Subcutaneous preadipocyte (primary cell): ENCODE measurements at places on chromosomes 4 and X. TPM values are rescaled to one million over a fixed set of nuclear protein-coding genes. Genes with fewer than 3 reads are reported as not detected.

Gene HNRNPH2
- total RNA-seq = 46.5 and 47.8 TPM in 2 replicates

Gene KLB
- total RNA-seq = not detected in 2 replicates

Gene PNMA6A
- total RNA-seq = 1.6 and 3.3 TPM in 2 replicates

Gene KLHL8
- 9.6 and 13.9 TPM in 2 replicates for total RNA-seq

Gene IL2
- not detected in 2 replicates for total RNA-seq

Gene FAM47C
- total RNA-seq = not detected in 2 replicates

Gene SEPTIN6
- 2.9 and 7.0 TPM in 2 replicates for total RNA-seq

Gene FRMD7
- under 0.01 TPM in 1 of 2 replicates, not detected in the other for total RNA-seq

Gene HTRA3
- total RNA-seq = 2.3 and 12.1 TPM in 2 replicates

Gene HTT
- total RNA-seq = 62.5 and 66.3 TPM in 2 replicates

Gene TSPAN7
- 0.37 TPM in 1 of 2 replicates, not detected in the other for total RNA-seq

Gene SPINK2
- not detected in 2 replicates for total RNA-seq

Gene ASMT
- not detected in 2 replicates for total RNA-seq

Gene SLC30A9
- total RNA-seq = 53.3 and 64.9 TPM in 2 replicates

Gene UCHL1
- 85.6 and 314 TPM in 2 replicates for total RNA-seq

Gene TCEAL6
- total RNA-seq = not detected in 2 replicates

Gene TCEAL2
- total RNA-seq = not detected in 2 replicates

Gene USP17L5
- total RNA-seq = not detected in 2 replicates

Gene RPL10
- total RNA-seq = 1,085 and 1,649 TPM in 2 replicates

Gene HS3ST1
- not detected in 2 replicates for total RNA-seq

Gene PTPN13
- total RNA-seq = 44.5 and 52.4 TPM in 2 replicates

Gene GAGE12E
- not detected in 2 replicates for total RNA-seq

Gene SRPK3
- total RNA-seq = 0.39 TPM in 1 of 2 replicates, not detected in the other

Gene PARM1
- 0.20 and 0.37 TPM in 2 replicates for total RNA-seq

Gene TRIM61
- total RNA-seq = 1.2 and 1.8 TPM in 2 replicates

Gene ZGRF1
- 9.9 and 20.1 TPM in 2 replicates for total RNA-seq

Gene AWAT2
- total RNA-seq = not detected in 2 replicates

Gene TMEM150C
- 0.78 and 1.5 TPM in 2 replicates for total RNA-seq

Gene MAGEA11
- total RNA-seq = not detected in 2 replicates

Gene KLHL34
- total RNA-seq = not detected in 2 replicates

Gene TMEM144
- total RNA-seq = 5.9 and 6.6 TPM in 2 replicates

Gene CPZ
- 2.0 and 4.0 TPM in 2 replicates for total RNA-seq
